ENCODE measurements at places on chromosomes 5 and 9.

DNA sequence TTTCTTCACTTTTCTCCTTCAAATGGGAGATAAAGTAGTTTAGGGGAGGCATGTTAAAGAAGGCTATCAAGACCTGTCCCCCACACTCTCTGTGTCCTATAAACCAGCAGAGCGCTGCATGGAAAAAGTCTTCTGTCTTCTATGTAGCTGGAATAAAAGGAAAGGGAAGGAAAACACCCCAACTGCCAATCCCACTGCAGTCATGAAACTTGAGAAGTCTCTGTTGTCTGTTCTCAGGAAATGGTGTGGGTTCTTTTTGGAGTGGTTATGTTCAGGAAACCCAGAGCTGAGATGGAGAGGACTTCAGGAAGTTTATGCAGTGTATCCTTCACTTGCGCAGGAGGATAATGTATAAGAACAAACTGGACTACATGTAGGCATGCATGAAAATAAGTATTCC lies 274.3 kb downstream of the GAS1 start:
- no peak for DNase-seq

DNA sequence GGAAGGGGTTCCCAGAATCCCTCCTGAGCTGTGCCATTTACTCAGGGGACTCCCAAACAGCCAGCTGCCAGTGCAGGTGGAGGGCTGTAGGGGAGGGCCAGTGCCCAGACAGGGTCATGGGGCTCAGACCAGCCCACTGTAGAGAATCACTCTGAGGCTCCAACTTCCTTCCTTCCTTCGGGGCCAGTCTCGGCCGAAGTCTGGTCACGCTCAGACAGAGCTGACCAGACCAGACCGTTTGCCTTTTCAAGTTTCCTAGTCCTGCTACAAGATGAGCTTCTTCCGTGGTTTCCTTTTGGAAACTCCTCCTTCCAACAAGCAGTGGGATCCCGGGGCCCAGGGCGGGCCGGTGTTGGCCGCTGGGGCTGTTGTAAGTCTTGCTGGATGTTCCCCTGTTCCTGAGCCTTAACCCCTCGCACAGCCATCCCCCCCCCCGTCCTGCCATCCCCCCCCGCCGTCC lies 52.6 kb downstream of the SAR1B start:
- DNase-seq: no peak

- DNase-seq: no peak
Observed at GRCh38 chr5:179154991-179155955, 95.1 kb downstream of the ZNF354C start.

DNA sequence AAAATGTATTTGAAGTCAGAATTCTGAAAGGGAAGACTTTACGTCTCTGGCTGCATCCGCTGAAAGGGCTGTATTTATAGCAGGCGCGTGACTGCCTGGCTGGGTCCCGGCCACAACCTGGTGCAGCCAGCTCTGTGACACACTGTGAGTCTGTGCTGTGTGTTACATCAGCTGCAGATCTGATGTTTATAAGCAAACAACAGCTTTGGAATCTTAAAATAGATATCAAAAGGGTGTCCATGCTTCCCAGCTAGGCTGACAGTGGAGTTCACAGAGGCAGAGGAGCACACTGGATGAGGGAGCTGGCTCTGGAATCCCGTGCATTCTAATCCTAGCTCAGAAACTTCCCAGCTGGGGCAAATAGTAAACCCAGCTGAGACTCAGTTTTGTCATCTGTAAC lies 433.4 kb upstream of the BRINP1 start:
- no peak for DNase-seq

DNA sequence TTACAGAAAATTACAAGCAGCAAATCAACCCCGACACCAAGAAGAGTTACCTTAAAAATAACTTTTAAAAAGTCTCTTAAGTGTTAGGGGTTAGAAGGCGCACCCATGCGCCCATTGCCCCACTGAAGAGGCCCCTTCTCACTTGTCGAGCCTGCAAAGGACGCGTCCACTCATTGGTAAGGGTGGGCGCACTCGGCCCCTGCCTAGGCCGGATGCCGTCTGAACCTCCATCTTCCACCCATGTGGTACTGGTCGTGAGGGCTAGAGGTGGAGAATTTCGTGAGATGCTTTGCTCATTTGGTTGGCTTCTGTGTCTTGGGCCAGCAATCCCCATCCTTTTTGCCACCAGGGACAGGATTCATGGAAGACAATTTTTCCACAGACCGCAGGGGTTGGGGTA lies 27.5 kb upstream of the LRRC14B start:
- no peak for DNase-seq

- DNase-seq: no peak
Observed at GRCh38 chr5:127012916-127013315, 17.4 kb downstream of the MARCHF3 start.

GRCh38 chr5:180287868-180288267 lies 4.0 kb downstream of the MAPK9 start:
- DNase-seq: no peak

GRCh38 chr5:96905864-96906263 lies 29.6 kb downstream of the ERAP2 start:
- no peak for DNase-seq

GRCh38 chr9:118271936-118272335 lies 567.7 kb downstream of the TLR4 start:
- DNase-seq: no peak

- no peak for DNase-seq
Observed at GRCh38 chr5:111228520-111229220, 4.5 kb downstream of the CAMK4 start.

- peak; percentile 23 for DNase-seq
Observed at GRCh38 chr5:17425385-17426070, 72.5 kb upstream of the TAF11L2 start.

Measured in GM20000 (cell line).